NCI-H748 treated with DMSO at 0.1 percent for 48 hours (cell line): ENCODE measurements at places on chromosomes 6 and 20.

DNA sequence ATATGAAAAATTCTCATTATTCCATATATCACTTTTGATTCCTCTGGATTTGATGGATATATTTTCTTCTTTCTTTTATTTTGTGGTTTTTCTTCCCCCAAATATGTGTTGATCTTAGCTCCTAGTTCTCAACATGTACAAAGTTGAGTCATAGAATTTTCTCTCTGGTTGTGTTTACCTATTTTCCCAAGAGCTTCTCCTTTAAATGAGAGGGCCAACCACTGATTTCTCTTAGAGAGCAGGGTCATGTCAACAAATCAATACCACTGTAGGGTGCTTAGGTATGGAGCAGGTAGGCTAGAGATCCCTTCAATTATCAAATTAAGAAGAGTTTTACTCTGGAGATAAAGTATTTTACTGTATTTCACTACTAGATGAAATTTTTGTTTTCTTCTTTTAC, 145.7 kb downstream of the BMP5 start:
- no peak for DNase-seq

- DNase-seq, result no peak
Observed at GRCh38 chr6:134678436-134678889, 271.4 kb downstream of the ALDH8A1 start.

DNA sequence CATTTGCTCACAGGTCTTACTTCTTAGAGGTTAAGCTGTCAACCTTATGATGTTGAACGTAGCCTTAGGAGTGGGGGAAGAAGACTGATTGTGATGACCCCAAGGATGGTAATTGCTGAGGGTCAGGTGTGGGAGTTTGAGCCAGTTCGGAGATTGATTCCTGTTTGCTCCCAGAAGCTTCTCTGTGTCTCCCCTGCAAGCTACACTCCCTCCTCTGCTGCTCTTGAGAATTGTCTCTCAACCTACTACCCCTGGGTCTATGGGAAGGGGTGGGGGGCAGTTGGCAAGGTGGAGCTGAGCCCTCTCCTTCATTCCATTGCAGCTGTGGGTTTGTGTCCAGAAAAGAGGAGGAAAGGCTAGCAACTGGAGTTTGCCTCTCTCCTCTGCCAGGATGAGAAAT, 113.8 kb downstream of the PLEKHG1 start:
- DNase-seq, result no peak

- DNase-seq, result no peak
Observed at GRCh38 chr6:41470331-41471063, 75.7 kb upstream of the FOXP4 start.
